ENCODE measurements at places on chromosomes 1 and 21.
A peak's percentile ranks its signal among the peaks of the same experiment; 100 is the strongest.

- DNase-seq, result no peak
Measured at GRCh38 chr1:145972580-145972979, 8.1 kb downstream of the POLR3GL start.

- DNase-seq, result no peak
Measured at GRCh38 chr1:8211251-8211882, 106.5 kb upstream of the SLC45A1 start.

DNA sequence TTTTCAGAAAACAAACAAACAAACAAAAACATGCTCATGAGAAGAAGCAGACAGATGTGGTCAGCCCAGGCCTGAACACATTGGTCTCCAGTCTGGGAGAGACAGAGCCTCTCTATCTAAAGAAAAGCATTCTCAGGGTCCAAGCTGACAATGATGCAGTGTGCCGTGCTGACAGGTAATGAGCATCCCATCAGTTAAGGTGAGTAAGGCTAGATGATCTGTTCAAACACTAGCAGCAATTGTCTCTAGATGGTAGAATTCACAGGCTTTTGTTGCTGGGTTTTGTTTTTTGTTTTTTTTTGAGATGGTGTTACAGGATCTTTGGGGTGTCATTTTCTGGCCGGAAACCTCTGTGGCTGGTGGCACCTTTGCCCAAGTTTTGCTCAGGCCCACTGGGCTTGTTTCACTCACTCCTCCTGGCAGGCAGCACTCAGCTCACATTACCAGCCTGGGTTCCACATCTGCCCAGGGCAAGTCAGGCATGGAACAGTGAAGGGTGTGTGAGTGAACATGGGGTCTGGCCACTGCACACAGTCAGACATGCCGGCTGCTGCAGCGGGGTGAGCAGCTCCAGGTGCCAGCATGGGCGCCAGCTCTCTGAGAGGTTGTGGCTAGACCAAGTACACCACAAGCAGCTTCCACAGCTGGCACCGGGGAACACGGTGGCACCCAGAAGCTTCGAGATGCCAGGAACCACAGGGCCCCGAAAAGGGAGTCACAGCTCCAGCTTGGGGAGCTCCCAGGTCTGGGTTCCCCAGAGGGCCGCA lies 2.5 kb upstream of the C1QA start:
- DNase-seq, result no peak

DNA sequence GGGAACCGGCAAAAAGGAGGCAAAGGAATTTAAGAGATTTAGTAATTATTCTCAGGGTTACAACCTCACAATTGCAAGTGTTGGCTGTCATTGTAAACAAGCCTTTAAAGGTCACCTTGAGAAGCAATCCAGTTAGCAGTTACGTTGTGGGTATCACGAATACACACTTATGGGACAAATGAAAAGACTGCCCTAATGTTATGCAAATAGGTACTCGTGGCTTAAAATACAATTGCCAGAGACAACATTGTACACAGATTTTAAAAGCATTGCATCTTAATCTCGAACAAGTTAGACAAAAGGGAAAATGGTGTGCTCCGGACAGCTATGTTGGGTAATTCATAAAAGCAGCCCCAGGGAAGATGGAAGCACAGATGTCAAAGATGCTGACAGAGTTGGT lies 120.5 kb upstream of the ZC3H12A start:
- DNase-seq, result no peak

GRCh38 chr1:174135211-174135610 lies 24.1 kb upstream of the RABGAP1L start:
- DNase-seq, result no peak

GRCh38 chr1:192080684-192081083 lies 77.6 kb upstream of the RGS18 start:
- DNase-seq, result no peak

GRCh38 chr1:37040261-37040660 lies 5.9 kb upstream of the GRIK3 start:
- no peak for DNase-seq

DNA sequence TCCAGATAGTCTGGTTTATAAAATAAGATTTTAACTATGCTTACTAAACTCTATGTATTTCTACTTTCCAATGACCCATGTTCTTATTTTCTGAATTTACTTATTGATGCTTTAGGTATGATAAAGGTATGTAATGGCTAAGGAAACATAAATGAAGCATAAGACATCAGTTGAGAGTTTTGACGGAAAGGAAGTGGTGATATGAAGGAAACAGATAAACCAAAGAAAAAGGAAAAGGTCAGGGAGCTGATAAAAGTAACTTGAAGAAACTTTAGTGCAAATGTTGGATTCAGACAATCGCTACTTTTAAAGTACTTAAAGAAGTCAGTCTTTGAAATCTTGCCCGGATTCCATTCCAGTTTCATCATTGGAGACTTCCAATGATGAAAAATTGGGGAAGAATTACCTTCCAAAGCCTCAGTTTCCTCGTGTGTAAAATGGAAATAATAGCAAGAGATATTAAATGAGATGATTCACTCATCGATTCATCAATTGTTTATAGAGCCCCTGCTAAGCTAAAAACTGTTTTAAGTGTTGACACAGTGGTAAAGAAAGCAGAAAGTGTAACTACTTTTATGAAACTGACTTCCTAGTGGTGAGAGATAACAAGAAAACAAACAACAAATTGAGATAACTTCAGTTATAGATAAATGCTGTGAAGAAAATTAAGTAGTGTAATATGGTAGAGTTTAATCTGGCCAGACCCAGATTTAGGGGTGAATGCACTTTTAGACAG lies 10.6 kb downstream of the PTPRC start:
- no peak for DNase-seq

DNA sequence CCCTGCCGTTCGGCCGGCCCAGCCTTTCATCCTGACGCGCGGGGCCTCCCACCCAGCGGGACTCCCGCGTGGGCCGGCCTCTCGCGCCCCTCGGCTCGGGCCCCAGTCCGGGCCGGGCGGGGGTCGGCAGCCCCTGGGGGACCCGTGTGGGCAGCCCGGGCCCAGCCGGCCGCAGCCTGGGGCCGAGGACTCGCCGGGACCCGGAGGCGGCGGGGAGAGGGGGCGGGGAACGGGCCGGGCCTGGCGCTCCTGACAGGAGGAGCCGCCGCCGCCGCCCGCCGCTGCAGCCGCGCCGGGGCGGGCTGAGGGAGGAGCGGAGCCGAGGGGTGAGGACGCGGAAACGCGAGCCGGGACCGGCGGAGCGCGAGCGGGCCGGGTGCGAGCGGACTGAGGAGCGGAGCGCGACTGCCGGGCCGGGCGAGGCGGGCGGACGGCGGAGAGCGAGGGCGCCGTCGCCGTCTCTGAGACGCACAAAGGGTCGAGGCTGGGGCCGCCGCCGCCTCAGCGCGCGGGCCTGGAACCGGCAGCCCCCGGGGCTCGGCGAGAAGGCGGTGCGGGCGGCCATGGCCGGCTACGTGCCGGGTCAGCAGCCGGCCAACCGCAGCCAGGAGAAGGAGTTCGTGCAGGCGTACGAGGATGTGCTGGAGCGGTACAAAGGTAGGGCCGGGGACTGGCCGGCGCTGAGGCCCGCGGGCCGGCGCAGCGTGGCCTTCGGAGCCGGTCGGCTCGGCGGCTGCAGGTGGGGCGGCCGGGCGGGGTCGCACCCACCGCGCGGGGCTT lies 79.1 kb downstream of the NDUFS5 start:
- peak; percentile 50 for DNase-seq

GRCh38 chr1:70768216-70768615 lies 279.4 kb downstream of the PTGER3 start:
- DNase-seq, result no peak

- no peak for DNase-seq
Measured at GRCh38 chr1:81129366-81129765, 671.4 kb upstream of the ADGRL2 start.

GRCh38 chr21:33127154-33127867 lies 57.4 kb downstream of the OLIG1 start:
- DNase-seq, result peak; percentile 18

DNA sequence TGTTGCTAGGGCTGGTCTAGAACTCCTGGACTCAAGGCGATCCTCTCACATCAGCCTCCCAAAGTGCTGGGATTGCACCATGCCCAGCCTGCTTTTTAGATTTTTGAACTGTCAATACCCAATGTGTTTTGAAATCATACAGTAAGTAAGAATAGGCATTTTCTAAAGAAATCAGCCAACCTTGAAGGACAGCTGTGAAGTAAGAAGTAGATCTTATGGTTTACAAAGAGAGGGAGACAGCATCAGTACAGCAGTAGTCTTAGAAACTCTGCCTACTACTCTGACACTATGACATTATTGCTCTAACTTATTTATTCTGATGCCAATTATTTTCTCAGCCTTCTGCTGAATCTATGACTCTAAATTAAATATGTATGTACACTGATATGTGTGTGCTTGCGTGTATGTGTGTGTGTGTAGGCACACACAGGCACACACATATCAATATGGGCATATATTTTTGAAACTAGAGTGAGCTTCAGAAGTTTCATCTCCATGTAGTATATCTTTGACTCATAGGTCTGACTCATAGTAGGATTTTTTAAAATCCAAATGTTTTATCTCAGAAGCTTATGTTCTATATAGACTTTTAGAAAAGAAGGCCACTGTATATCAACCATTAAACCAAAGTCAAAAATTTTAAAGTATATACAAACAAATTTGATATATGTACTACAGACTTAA lies 140.4 kb downstream of the COL24A1 start:
- no peak for DNase-seq

DNA sequence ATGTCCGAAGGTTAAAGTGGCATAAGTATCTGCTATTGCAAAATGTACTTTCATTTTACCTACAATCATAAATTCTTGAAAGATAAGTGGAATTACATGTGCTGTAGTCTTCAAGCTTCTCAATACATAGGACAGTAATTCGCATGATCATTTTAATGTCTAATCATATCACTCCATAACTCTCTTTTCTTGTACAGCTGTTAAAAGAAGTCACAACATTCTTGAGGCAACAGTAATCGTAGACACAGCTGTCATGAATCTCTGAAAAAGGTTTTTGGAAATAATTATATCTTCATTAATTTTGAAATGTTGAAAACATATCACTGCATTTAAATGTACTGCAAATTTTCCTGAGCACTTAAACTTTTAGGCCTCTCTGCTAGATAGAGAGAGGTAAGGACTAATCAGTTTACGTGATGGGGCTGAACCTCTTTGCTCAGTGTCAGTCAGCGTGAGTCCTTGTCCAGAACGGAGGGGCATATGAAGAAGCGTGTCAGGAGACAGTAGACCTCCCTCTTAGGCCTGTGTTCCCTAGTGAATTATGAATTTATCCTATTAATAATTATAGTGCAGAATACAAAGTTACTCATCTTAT lies 133.4 kb downstream of the NEK7 start:
- no peak for DNase-seq

DNA sequence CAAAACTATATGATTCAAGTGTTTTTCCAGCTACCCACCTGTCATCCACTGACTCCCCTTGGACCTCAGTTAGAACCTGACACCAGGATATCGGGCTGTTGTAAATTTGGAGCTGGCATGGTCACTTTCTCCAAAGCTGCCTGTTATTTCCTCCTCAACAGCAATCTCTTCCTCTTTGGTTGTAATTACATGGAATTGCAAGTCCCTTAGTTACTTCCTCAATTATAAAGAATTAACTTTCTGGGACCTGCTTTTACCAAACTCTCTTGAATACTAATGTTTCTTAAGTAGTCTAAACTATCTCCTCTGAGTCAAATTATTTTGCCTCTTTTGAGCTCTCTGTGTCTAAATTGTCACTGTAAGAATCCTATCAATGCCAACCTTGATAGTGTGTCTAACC lies 150.3 kb upstream of the SGIP1 start:
- no peak for DNase-seq

GRCh38 chr1:17207540-17207939 lies 2.6 kb downstream of the PADI1 start:
- no peak for DNase-seq

DNA sequence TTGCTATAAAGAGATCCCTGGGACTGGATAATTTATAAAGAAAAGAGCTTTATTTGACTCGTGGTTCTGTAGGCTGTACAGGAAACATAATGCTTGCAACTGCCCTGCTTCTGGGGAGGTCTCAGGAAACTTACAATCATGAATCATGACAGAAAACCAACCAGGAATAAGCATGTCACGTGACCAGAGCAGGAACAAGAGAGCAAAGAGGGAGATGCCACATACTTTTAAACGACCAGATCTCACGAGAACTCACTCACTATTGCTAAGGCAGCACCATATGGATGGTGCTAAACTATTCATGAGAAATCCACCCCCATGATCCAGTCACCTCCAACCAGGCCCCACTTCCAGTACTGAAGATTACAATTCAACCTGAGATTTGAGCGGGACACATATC lies 49.8 kb upstream of the RCC1 start:
- no peak for DNase-seq

DNA sequence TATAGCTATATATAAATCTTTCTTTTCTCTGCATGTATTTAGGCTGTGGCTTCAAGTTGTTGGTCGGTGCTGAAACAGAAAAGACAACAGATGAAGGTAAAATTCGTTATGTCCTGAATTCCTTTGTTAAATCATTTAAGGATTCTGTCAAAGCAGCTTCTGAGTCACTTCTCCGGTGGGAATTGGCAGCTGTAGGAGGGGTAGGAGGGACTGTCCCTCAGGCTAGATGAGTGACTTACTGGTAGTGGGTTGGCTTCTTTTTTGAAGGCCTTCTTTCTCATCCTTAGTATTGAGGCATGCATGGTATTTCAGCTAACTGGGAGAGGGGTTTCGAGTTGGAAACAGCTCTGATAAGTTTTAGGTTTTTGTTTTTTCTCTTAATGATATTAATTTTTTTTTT lies 22.1 kb upstream of the NEXN start:
- DNase-seq, result no peak

DNA sequence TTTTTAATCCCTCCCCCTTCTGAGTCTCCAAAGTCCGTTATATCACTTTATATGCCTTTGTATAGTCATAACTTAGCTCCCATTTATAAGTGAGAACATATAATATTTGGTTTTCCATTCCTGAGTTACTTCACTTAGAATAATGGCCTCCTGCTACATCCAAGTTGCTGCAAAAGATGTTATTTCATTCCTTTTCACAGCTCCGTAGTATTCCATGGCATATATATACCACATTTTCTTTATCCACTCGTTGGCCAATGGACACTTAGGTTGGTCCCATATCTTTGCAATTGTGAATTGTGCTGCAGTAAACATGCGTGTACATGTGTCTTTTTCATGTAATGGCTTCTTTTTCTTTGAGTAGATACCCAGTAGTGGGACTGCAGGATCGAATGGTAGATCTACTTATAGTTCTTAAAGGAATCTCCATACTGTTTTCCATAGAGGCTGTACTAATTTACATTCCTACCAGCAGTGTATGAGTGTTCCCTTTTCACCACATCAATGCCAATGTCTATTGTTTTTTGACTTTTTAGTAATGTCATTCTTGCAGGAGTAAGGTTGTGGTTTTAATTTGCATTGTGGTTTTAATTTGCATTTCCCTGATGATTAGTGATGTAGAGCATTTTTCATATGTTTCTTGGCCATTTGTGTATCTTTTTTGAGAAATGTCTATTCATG lies 12.3 kb downstream of the MAN1C1 start:
- DNase-seq, result no peak

DNA sequence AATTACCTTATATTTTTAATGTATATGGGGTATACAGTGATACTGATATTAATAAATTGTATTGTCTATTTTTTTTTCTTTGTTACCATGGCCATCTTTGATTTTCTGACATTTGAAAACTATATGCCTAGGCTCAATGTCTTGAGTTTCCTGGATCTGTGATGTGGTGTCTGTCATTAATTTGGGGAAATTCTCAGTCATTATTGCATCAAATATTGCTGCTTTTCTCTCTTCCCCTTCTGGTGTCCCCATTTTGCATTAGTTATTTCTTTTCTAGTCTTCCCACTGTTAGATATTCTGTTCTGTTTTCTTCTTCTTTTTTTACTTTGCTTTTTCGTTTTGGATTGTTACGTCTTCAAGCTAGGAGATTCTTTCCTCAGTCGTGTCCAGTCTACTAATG lies 33.8 kb downstream of the ZBTB40 start:
- DNase-seq, result no peak

GRCh38 chr1:198890214-198890930 lies 251.5 kb downstream of the PTPRC start:
- no peak for DNase-seq

Data from stimulated activated CD4-positive, alpha-beta T cell treated with anti-CD3 and anti-CD28 coated beads, TNF-alpha, amount 100 ng/mL, for 4 hours (primary cell).